ENCODE measurements at places on chromosomes 6 and 20. TPM values are rescaled to one million over a fixed set of nuclear protein-coding genes. Genes with fewer than 3 reads are reported as not detected.

Gene WFDC2
- 76.4 TPM for total RNA-seq

Gene PPP1R3G
- total RNA-seq: 0.48 TPM

Gene TPX2
- total RNA-seq: 123 TPM

Gene PRSS16
- 21.1 TPM for total RNA-seq

Gene NKX2-2
- not detected for total RNA-seq

Data from WTC11 (cell line).